A549 treated with GW870086 at 1 μM for 4 hours (cell line): ENCODE measurements at places on chromosomes 6 and 20. TPM values are rescaled to one million over a fixed set of nuclear protein-coding genes. Genes with fewer than 3 reads are reported as not detected.

HCRTR2 gene
- not detected in 5 replicates for total RNA-seq

THBS2 gene
- 0.02 to 0.08 TPM (median 0.03 TPM) in 3 of 5 replicates, not detected in the others for total RNA-seq

CENPW gene
- 35.7 to 48.5 TPM (median 43.8 TPM) in 5 replicates for total RNA-seq

HAO1 gene
- total RNA-seq, result not detected in 5 replicates

SERPINB6 gene
- 133 to 152 TPM (median 139 TPM) in 5 replicates for total RNA-seq

PSORS1C1 gene
- 4.4 to 7.5 TPM (median 6.1 TPM) in 5 replicates for total RNA-seq

FOXF2 gene
- 17.4 to 22.0 TPM (median 21.4 TPM) in 5 replicates for total RNA-seq

MMP24OS gene
- 56.9 to 98.0 TPM (median 82.6 TPM) in 5 replicates for total RNA-seq

ZBP1 gene
- 0.13 TPM in 1 of 5 replicates, not detected in the others for total RNA-seq

RBM39 gene
- 166 to 201 TPM (median 190 TPM) in 5 replicates for total RNA-seq

SYS1 gene
- 28.2 to 34.9 TPM (median 30.6 TPM) in 5 replicates for total RNA-seq

CALHM6 gene
- total RNA-seq, result 0.34 TPM in 1 of 5 replicates, not detected in the others

BEND6 gene
- 0.61 to 1.3 TPM (median 0.99 TPM) in 5 replicates for total RNA-seq

RIPOR3 gene
- total RNA-seq, result 0.08 TPM in 1 of 5 replicates, not detected in the others

NPBWR2 gene
- not detected in 5 replicates for total RNA-seq

COX4I2 gene
- not detected in 5 replicates for total RNA-seq

EFHC1 gene
- 8.1 to 13.3 TPM (median 12.2 TPM) in 5 replicates for total RNA-seq

MYB gene
- total RNA-seq, result 0.50 to 1.2 TPM (median 0.83 TPM) in 5 replicates

AIF1 gene
- total RNA-seq, result not detected in 5 replicates

L3MBTL3 gene
- 2.6 to 3.9 TPM (median 3.6 TPM) in 5 replicates for total RNA-seq

CGA gene
- 0.24 to 0.67 TPM (median 0.48 TPM) in 5 replicates for total RNA-seq

C6orf58 gene
- 0.24 to 0.25 TPM in 2 of 5 replicates, not detected in the others for total RNA-seq

TMC2 gene
- total RNA-seq, result not detected in 5 replicates
